ENCODE measurements at places on chromosomes 3 and 15.

DNA sequence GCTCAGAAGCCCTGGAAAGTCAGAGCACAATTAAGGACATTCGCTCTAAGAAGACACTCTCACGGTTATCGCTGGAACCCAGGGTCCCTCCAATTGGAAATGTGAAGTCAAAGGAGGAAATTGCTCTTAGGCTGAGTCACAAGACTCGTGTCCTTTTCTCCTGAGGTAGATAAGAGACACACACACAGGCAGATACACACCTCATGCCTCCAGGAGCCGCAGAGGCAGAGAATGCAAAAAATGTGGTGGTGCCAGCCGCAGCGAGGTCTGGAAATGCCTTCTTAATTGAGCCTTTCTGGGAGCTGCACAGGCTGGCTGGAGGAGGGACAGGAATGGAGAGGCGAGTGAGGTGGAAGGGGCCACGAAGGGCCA is 189.3 kb downstream of the OPA1 start:
- DNase-seq = no peak

DNA sequence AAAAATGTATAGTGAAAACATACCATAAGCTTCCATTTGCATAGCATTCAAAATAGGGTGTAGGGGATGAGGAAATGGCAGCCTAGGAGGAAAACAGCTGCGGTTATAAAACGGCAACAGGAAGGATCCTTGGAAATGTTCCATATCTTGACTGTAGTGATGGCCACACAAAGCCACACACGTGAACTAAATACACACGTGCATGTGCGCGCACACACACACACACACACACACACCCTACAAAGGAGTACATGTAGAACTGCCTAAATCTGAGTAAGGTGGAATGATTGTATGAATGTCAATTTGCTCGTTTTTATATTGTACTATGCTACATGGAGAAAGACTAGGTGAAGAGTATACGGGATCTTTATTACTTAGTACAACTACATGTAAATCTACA is 3.9 kb upstream of the IREB2 start:
- DNase-seq = no peak

DNA sequence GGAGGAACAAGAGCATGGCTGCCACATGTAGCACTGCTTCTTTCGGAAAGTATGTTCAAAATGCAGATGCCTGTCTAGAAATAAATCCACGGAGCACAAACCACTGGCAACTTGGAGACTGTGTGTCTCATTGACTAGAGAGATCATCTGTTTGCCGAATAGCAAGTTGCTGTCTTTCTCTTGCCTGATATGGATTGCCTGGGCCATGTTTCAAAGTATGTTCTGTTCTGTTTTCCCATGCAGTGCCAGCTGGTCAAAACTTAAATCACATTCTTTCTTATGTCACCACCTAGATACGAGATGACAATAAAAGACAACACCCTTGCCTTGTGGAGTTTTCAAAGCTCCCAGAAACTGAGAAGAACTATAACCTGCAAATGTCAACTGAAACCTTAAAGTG is 318.9 kb downstream of the RYR3 start:
- no peak for DNase-seq

- no peak for DNase-seq
Observed at GRCh38 chr3:80696280-80696679, 928.5 kb upstream of the ROBO1 start.

DNA sequence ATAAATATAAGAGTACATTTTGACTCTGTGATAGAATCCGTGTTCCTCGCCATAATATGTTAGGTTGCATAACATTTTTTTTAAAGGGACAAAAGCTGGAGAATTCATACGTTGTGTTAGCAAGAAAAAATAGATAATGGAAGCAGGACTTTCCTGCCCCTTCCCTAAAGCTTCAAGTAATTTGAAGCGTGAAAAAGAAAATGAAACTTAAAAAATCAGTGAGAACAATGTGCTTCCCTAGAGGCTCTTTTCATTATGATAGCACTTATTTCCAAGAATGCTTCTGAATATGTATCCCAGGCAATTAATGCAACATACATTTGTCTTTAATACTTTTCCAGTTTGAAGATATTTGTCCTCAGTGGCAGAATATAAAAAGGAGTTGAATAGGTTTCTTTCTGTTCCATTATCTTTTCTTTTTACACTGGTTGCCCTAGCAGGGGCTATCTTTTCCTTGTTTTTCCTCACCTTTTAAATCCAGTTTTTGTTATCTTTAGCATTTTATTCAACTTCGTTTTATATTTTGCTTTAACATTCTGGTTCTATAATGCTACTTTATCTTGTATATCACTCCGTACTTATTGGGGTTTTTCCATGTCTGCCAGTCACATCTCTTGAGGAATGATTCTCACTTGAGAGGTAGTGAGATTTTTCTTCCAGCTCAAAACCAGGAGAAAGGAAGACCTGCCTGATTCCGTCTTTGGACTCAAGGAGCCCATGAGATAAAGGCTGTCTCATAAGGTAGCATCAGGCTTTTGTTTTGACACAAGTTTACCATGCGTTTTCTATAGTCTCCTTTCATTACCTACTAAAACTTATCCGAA is 113.8 kb downstream of the MBNL1 start:
- no peak for DNase-seq

All from nucleus accumbens (tissue), 56 donors.